ENCODE measurements at places on chromosomes 16 and 17.

DNA sequence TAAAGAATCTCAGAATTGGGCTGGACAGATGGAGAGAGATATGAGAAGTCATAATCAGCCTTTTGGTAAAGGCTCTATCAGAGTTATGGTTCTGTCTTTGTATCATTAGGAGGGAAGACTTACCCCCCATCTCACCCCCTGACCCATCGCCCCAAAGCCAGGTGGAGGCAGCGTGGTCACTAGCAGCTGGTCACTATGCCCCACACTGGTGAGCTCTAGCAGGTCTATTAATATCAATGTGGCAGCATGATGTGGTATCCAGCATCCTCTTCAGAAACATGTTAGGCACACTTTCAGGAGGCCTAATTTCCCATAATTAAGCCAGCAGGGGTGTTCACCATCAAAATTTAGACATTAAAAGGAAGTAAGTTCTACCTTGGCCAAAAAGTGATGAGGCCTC is 183.8 kb upstream of the COX10 start:
- no peak for DNase-seq

- no peak for DNase-seq
Observed at GRCh38 chr16:67346341-67346740, 19.7 kb downstream of the LRRC36 start.

DNA sequence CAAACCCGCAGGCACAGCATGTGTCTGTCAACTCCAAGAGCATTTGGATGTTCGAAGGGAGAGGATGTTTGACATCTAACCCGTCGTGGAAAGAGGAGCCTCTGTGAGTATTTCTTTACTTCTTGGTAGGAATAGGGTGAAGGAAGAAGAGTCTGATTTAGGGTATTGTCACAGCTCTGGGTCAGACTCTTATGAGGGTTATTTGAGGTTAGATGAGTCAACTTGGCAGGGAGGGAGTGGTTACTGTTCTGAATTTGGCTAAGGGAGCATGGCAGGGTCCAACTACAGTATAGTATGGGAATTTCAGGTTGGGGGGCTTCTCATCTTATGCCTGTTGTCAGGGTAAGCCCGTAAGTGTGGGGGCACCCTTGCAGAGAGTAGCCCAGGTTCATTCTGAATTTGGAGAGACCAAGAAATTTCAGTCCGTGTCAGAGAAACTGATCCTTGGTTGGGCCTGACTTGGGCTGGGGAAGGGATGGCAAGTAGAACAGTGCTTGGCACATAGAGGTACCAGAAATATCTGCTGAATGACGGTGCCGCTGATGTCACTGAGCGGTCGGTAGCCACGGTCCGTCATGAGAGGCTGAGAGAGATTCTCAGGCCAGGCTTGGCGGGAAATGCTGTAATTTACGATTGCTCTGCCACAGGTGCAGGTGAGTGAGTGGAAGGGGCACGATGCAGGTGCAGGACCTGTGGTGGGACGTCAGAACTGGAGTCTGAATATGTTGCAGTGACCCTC is 43.2 kb downstream of the MYH3 start:
- no peak for DNase-seq

DNA sequence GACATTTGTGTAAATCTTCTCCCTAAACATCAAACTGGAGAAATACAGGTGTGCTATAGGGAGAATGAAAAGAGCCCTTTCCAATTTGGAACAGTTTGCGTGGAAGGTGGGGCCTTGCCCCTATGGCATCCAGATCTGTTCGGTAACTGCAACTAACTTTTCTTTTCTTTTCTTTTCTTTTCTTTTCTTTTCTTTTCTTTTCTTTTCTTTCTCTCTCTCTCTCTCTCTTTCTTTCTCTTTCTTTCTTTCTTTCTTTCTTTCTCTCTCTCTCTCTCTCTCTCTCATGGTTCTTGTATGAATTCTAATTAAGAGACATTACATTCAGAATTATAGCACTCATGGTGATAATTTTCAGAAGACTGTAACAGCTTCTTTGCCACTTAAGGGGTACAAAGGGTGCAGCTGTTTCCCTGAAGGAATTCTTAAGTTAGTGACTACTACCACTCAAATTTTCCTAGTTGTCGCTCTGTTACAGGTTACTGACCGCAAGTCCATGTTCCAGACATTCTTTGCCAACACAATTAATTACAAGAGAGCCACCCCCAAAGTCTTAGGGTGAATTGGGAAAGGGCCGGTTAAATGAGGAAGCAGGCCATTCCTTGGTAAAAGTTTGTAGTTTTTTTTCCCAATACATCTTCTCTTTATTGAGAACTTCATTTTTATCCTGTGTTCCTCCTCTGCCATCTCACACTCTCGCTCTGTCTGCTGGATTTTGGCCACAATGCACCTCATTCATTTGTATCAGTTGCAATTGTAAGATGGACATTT is 69.8 kb downstream of the KSR1 start:
- no peak for DNase-seq

- DNase-seq = no peak
Observed at GRCh38 chr17:37816950-37817349, 72.1 kb upstream of the HNF1B start.

GRCh38 chr17:15185625-15185991 is 79.5 kb downstream of the PMP22 start:
- DNase-seq = no peak

- DNase-seq = no peak
Observed at GRCh38 chr17:58246104-58246740, 7.8 kb downstream of the LPO start.

DNA sequence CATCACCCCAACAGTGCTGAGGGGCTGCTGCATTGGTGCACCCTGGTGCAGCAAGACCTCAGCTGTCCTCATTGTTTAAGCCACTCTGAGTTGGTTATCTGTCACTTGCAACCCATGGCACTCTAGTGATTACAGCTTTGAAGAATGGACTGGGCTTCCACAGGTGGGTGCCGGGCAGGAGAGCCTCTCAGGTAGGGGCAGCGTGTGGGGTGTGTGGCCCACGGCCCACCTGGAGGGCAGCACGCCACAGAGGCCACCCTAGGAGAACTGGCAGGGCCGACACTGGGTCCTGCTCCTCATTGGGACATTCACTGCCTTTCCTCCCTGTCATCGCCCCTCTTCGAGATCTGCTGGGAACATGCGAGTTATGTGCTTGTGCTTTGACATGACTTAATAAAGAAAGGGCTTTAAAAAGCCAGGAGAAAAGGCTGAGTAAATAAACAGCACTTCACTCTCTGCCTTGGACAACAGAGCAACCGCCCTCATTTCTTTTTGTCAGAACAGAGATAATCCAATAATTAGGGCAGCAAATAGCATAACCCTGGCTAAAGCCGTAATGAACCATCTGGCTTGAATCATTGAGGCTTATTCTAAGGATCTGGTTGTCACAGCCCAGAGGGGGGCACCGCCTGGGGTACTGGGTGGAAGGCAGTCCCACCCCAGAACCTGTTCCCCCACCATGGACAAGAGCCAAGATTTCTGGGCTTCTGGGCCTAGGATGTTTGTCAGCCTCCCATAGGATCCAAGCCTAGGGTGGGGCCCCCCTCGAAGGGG is 3.0 kb downstream of the DOC2B start:
- DNase-seq = no peak

DNA sequence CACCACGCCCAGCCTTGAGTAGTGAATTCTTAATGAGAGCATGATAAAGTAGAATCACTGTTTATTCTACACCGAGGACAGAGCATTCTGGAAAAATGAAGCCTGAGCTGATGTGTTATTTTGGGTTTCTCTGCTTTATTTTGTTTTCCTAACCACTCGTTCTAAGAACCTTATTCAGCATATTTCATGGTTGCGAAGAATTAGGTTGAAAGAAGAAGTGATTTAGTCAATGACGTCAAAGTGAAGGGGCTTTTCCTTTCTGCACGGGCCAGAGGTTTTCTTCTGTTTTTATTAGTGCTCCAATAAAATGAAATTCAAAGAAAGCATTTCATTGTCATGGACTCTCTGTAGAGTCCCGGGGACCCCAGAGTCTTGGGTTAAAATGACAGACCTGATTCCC is 178.5 kb downstream of the MAF start:
- no peak for DNase-seq

Measured in C1 segment of cervical spinal cord (tissue), 14 donors.